ENCODE measurements at places on chromosomes 5 and 9. TPM values are rescaled to one million over a fixed set of nuclear protein-coding genes. Genes with fewer than 3 reads are reported as not detected.

DNA sequence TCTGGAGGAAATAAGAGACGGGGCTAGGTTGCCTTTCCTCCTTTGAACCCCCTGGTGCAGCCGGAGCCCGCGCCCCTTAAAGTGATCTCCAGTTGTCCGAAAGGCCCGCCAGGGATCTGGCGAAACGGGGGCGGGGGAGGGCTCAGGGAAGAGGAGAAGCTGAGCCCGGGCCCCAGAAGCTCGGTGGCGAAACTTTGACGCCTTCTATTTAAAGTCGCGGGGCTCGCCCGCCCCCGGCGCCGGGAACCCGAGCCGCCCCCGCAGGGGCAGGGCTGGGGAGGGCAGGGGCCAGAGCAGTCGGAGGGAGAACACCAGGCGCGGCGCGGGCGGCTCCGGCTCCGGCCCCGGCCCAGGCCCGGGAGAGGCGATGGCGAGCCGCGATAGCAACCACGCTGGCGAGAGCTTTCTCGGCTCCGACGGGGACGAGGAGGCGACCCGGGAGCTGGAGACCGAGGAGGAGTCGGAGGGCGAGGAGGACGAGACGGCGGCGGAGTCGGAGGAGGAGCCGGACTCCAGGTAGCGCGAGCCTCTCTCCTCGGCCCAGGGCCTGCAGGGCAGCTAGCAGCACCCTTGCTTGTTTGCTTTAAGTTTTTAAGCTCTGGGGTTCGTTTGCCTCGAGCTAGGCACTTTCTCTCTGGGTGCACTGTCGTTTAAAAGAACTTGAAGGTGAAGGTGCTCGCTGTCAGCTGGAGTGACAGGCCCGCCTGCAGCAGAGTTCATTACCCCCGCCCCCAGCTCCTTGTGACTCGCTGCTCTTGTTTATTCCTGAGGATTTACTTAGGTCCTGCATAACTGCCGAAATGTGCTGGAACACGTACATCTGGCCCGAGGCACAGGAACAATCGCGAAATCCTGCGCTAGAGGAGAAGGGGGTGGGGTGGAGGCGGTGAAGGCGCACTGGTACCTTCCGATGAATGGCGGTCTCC is at the start of gene CMYA5:
Gene CMYA5 (plus strand): TSS at position 296 of the 926 bp plus-strand sequence. CDS start 72 bp downstream, at position 368.
- no peak for DNase-seq

PCDHA5 gene
- total RNA-seq = 0.26 TPM

GRCh38 chr9:35944173-35944572 is 13.8 kb downstream of the OR2S2 start:
- no peak for DNase-seq

GRCh38 chr5:83687124-83687619 is 33.5 kb downstream of the HAPLN1 start:
- DNase-seq = no peak

GRCh38 chr5:31605920-31606319 is 33.0 kb upstream of the PDZD2 start:
- no peak for DNase-seq

S1PR3 gene
- total RNA-seq = 0.87 TPM

LAMC3 gene
- total RNA-seq = 0.69 TPM

DNA sequence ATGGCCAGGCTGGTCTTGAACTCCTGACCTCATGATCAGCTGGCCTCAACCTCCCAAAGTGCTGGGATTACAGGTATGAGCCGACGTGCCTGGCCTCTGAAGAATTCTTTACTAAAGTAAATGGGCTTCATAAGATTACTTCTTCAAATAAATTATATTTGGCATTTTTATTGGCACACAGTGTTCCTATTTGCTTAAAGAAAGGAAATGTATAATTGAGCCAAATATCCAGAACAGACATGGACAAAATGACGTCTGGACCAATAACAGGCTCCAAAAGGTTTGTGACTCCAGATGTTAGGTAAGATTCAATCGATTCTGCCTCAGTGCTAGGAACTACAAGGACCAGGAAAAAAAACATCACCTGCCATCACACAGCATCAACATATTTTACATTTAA is 40.7 kb downstream of the ECPAS start:
- DNase-seq = no peak

SLC6A3 gene
- not detected for total RNA-seq

DNA sequence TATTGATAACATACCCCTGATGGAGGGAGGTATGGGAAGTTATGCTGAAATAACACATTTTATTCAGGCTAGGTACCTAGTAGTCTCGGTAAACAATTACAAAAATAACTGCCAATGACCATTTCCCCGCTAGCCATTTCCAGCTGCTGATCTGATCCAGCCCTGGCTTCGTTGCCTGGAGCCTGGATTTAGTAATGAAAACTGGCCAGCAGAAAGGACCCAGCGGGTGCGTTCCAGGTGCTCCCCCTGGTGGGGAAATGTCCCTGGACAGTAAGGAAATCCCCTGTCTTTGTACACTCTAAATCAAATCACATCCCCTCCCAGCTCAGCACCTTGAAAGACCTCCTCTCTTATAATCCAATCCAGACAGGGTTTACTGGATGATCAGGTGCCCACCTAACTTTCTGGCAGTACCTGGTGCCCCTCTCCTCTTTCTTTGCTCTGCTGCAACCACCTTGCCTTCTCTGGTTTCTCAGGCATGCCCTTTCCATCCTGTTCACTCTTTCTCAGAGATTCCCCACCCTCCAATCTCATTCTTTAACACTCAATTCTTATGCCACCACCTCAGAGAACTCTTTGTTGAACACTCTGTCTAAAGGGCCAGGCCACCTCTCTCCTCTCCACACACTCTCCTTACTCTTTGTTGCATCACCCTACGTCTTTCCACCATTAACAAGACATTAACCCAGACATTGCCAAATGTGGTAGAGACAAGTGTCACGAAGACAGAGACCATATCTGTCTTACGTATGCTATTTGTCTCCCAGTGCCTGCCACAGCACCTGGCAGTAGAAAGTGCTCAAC is 50.1 kb upstream of the SMAD5 start:
- DNase-seq = peak; percentile 96

SPINK1 gene
- 1,081 TPM for total RNA-seq

GRCh38 chr5:99949969-99950524 is 585.1 kb upstream of the FAM174A start:
- no peak for DNase-seq

- DNase-seq = peak; percentile 66
Measured at GRCh38 chr9:91905991-91906469, 44.0 kb downstream of the ROR2 start.

RNF180 gene
- 2.8 TPM for total RNA-seq

GRCh38 chr5:33379757-33380156 is 61.0 kb upstream of the TARS1 start:
- DNase-seq = peak; percentile 3

- no peak for DNase-seq
Measured at GRCh38 chr5:60379907-60380306, 320.1 kb downstream of the DEPDC1B start.

- DNase-seq = no peak
Measured at GRCh38 chr5:138051441-138052296, 18.8 kb upstream of the FAM13B start.

- no peak for DNase-seq
Measured at GRCh38 chr9:108244686-108245085, 611.1 kb downstream of the ACTL7B start.

CA9 gene
- 0.61 TPM for total RNA-seq

PTGS1 gene
- 8.8 TPM for total RNA-seq

CNTNAP3 gene
- 1.0 TPM for total RNA-seq

DNA sequence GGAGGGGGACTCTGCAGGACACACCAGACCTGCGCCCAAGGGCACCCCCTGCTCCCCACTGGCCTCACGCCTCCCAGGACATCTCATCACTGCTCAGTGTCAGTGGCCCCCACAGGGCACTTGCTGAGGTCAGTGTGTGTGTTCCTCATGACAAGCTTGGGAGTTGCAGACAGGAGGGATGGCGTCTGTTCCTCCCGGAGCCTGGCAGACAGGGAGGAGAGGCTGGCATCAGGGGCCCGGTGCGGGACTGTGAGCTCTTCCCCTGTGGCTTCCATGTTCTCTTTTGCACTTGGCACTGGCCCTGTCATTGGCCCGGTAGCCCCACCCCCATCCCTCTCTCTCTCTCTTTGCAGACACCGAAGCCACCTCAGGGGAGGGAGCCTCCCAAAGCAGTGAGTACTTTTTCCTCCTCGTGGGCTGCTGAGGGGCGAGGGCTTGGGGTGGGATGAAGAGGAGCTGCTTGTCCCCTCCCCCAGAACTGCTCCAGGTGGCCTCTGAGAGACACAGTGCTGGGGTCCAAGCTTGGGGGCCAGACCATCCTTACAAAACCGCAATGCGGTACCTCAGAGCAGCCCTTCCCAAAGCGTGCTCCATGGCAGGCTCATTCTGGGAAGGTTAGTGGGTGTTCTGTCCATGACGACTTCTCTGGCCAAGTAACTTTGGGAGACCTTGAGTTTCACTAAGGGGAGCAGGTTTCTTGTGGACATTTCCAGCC is 75.7 kb downstream of the AMBP start:
- DNase-seq = no peak

CTNNA1 gene
- 347 TPM for total RNA-seq

DNA sequence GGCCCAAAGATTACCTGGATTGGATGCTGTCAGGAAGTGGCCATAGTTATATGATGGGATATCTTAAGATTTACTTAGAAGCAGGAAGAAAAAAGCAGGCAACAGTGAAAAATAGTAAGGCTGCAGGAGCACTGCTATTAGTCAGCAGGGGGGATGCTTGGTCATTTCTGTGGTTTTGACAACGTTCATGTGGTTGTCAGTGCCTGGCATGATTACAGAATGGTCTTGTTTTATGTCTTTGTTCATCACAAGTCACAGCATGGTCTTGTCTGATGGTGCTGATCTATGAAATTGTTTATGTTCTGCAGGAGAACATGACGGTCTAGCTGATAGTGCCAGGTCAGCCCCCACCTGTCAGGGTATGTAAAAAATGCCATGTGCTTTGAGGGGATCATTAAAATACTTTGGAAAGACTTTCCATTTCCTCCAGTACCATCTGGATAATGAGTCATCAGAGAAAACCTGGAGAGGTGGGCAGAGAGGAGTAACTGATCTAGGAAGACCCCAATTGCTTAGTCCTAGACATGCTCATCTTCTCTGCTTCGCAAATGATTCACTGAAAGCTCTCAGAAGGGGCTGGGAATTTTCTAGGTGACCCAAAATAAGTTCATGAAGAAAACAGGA is 48.5 kb downstream of the PLGRKT start:
- no peak for DNase-seq

TMEM174 gene
- total RNA-seq = not detected
